ENCODE measurements at places on chromosomes 2 and 18. TPM values are rescaled to one million over a fixed set of nuclear protein-coding genes. Genes with fewer than 3 reads are reported as not detected.
A peak's percentile ranks its signal among the peaks of the same experiment; 100 is the strongest.

DNA sequence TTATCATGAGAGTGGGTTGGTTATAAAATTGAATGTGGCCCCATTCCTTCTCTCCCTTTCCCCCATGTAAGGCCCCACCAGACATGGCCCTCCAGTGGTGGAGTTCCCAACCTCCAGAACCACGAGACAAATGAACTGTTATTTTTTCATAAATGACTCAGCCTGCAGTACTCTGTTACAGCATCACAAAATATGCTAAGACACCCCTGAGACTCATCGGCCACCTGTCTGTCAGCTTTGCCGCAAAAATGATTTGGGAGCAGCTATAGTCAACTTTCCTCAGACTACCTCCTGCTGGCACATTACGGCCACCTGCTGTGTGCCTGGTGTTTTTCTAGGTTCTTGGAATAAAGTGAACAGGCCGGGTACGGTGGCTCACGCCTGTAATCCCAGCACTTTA, 21.4 kb upstream of the C1QL2 start:
- DNase-seq = no peak

DNA sequence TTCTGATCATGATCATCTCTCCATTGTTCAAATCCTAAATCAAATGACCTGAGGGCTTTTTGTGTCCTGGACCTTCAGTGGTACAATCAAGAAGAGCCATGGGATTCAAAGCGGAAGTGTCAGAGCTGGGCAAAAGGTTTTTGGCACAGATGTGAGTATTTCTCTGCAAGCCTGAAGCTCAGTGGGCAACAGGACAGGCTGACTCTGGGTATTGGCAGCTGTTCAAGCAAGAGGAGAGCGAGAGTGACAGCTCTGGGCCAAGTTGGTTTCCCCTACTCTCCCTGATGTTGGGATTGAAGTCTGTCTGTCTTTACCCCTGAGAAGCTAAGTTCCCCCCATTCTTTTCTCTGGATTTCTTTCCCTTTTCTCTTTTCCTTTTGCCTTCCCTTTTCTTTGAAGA, 33.3 kb downstream of the DSEL start:
- peak; percentile 33 for DNase-seq

- DNase-seq = no peak
Measured at GRCh38 chr18:79457239-79457638, 61.5 kb downstream of the NFATC1 start.

GRCh38 chr2:221570321-221570935, 1.7 kb downstream of the EPHA4 start:
- peak; percentile 79 for DNase-seq

DNA sequence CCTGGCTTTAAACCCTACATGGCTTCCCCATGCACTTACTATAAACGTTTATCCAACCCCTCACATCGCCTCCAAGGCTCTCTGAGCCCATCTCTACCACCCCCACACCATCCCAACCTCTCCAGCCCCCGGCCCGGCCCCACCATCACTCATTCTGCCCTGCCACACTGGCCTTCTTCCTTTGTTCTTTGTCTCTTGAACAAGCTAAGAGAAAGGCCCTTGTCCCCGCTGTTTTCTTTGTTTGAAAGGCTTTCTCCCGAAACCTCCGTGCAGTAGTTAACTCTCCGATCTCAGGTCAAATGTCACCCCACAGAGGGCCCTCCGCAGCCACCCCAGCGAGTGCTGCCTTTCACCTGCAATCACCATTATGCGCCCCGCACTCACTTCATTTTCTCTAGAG, 100.4 kb downstream of the AFF3 start:
- no peak for DNase-seq

- DNase-seq = no peak
Measured at GRCh38 chr2:168552450-168552856, 96.4 kb downstream of the CERS6 start.

CDKL4 gene
- 0.88 TPM for total RNA-seq

BUB1 gene
- 2.5 TPM for total RNA-seq

FAP gene
- total RNA-seq = 65.8 TPM

CELF4 gene
- total RNA-seq = not detected

GRP gene
- not detected for total RNA-seq
